ENCODE measurements at places on chromosomes 3 and 15.

DNA sequence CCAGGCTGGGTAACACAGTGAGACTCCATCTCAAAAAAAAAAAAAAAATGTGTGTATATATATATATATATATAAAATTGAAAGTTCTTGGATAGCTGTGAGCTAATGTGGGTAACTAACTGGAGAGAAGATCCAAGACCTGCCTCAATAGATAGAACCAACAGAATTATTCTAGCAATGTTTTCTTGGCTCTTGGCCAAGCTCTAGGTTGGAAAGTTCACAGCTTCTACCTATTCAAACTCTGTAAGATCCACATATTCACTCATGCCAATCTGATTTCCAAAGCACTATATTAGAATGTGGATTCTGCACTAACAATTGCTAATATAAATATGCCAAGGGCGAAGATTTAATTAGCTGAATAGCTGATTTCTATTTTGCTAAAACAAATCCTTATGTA lies 29.8 kb upstream of the CMTM6 start:
- no peak for ATAC-seq

DNA sequence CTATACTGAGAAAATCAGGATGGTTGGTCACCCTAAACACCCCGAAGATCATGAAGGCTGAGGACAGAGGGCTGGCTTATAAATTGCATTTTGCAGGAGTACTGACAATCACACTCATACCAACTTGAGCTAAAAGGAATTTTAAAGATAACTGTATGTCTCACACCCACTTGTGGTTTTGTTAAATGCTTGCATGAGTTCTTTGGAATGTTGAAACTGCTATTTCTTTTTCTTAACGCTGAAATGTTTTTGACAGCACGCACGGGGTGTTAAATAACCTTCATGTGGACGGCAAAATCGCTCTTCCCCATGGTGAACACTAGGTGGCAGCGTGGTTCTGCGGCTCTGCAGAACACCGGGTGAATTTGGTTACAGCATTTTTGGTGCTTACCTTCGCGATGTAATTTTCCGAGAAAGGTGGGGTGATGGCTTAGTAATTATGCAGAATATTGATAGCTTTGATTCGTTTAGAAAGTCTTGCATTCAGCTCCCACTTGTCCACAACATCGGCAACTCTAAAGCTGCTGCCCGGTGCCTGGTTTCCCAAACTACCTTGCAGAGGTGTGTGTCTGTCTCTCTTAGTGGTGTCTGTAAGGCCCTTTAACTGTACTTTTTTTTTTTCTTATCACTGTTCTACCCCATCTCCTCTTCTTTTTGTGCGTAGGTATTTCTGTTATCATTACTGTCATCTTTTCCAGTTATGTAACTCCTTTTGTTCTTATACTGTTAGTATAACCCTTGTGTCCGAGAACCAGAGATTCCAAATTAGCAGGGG lies 51.7 kb downstream of the ARNT2 start:
- ATAC-seq: peak; percentile 48

DNA sequence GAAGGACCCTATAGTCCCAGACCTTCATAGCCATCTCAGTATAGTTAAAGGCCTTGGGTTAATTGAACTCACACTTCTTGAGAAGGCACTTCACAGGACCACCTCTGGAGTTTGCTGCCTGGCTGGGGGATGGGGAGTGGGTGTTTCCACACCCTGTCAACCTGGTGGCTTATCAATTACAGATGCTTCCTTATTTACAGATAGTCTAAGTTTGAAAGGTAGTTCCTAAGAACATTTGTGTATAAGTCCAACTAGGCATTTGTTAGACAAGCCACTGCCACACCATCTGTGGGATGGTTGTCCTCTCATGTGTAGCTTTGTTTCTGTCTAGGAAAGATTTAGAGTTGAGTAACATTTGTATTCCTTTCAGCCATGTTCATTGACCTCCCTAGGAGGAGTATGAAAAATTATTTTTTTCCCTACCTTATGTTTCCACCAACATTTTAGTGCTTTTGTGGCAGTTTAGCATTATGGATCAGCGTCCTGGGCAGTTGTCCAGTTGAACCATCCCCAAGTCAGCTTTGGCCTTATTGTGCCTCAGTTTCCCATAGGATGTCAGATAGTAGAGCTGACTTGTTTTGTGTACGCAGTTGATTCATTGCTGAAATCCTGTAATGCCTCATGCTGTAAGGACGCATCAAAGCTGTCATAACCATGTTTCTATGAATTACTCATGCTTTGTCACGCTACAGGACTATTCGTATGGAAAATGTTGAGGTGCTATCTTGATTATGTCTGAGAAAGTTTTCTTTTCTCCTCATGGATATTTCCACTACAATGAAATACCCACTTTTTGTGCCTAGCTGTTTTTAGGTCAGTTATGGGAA lies 21.2 kb upstream of the SIAH2 start:
- ATAC-seq: no peak

DNA sequence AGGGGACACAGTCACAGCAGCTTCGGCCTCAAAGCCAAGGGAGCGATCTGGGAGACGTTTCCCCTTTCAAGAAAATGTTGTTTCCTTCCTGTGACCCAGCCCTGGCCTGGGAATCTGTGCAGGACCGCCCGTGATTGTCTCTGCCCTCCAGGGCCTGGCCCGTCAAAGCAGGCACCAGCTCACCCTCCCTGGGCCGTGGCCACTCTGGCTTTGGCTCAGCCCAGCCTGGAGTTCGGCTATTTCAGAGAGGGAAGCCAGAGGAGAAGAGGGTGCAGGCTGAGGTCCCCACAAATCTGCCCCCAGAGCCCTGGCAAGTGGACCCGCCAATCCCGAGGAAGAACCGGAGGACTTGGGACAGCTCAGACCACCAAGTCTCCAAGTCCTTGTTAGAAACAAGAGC lies 12.7 kb downstream of the GATA2 start:
- ATAC-seq: no peak

DNA sequence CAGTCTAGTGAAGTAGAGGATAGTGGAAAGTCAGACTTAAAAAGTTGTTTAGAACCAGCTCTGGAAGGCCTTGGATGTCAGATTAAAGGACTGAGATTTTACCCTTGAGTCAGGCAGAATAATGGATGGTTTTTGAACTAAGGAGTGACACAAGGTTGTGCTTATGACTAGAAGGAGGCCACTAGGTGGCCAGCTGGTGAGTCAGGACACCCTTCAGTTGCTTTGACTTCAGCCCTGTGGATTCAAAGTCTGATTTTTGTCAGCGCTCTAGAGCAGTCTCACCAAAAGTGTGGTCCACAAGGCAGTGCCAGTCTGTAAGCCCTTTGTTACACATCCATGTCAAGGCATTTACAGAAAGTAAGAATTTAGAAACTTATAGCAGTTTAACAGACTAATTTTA lies 3.8 kb upstream of the GABPB1 start:
- no peak for ATAC-seq

- ATAC-seq: peak; percentile 95
Measured at GRCh38 chr3:112925969-112926368, 48.9 kb downstream of the CD200R1 start.

GRCh38 chr15:66808181-66808824 lies 106.3 kb downstream of the SMAD6 start:
- no peak for ATAC-seq

DNA sequence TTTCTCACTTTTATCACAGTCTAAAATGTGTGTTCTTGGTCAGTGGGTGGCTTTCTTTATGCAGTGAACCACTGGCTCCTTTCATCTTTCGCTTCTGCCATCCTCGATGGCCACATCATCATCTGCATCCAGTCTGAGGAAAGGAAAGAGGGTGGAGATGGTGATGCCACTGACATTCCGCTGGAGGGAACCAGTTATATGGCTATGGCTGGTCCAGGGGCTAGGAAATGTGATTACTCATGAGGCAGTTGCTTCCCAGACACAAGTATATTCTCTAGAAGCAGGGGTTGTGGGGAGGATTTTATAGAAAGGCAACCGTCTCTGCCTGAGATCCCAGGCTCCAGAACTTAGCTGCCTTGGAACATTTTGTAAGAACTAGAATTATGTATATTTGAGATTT lies 246.7 kb upstream of the AZI2 start:
- no peak for ATAC-seq

DNA sequence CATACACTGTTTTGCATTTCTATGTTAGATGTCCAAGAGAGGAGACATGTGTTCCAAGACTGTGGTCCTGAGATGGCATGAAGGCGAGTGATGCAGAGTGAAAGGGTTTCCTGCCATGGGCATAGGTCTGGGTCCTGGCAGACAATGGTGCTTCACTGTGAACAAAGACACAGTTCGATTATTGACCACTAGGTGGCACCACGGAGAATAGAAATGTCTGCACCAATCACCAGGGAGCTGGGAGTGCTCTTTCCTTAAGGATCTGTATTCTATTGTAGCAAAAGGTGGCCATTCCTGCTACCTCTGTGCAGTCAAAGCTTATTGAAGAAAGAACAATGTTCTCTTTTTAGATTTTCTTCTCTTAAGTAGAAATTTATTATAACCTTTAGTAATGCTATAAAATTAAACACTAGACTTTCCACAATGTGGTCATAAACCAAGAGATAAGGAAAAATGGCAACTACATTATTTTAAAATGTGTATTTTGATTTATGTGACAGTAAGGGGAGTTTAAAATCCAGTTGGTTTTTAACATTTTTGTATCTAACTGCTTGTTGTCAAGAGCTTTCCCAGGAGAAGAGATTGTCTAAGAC lies 88.7 kb downstream of the GABRG3 start:
- peak; percentile 88 for ATAC-seq

DNA sequence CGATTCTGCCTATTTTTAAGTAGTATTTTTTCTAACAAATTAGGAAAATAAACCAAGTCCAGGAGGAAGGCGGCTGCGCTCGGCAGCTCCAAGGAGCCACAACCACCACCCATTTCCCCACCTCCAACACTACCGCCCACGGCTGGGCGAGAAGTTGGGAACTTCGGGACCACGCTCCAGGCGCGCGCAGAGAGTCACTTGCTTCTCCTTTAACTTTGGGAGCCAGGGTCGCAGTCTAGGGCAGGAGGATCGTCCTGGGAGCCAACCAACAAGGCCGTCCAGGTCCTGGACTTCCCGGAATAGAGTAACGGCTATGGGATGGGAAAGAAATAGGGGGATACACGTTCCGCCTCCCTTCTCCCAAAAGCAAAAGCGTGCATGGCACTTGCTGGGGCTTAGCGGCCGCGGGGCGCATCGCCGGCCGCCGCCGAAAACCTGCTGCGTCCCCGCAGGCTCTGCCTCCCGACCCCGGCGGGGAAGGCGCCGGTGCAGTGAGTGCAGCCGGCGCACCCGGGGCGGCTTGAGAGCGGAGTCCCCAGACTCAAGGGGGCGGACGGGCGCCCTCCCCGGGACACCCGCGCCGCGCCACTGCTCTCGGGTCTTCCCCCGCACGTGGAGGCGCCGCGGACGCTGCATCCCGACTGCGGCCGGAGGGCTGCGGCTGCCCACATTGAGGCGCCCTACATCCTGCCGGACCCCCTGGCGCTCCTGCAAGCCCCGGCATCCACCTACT lies 699 bp downstream of the MEGF11 start:
- ATAC-seq: peak; percentile 53

- ATAC-seq: no peak
Measured at GRCh38 chr15:40543631-40544294, 21.1 kb downstream of the CCDC32 start.

DNA sequence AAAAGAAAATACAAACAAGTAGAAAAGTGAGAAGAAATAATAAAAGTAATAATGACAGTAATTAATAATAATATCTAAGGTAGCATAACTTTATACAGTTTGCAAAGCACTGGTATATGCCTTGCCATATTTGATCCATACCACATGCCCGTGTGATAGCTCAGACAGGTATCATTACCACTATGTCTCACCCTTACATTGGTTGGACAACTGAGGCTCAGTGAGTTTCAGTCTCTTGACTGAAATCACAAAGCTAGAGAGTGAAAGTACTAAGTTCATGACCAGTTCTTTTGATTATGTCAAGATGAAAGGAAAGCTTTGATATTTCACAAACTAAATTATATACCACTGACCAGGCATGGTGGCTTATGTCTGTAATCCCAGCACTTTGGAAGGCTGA lies 408.9 kb downstream of the GAP43 start:
- ATAC-seq: no peak

DNA sequence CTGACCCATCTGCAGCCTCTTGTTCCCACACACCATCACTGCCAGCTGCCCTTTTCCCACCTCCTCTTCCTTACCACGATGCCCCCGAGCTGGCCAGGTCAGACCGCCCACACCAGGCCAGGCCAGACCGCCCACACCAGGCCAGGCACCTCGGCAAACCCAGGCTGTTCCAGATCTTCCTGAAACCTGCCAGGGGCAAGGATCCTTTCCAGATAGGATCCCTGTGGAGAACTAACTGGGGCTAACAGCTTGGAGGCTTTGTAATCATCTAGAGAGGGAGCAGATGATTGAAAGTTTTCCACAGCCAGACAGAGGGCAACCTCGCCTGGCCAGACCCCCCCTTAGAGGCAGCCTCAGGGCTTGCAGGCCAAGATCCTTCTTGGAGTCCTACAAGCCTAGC lies 287.3 kb upstream of the TLE3 start:
- ATAC-seq: no peak

GRCh38 chr15:36797128-36797527 lies 217.7 kb downstream of the CDIN1 start:
- ATAC-seq: no peak

DNA sequence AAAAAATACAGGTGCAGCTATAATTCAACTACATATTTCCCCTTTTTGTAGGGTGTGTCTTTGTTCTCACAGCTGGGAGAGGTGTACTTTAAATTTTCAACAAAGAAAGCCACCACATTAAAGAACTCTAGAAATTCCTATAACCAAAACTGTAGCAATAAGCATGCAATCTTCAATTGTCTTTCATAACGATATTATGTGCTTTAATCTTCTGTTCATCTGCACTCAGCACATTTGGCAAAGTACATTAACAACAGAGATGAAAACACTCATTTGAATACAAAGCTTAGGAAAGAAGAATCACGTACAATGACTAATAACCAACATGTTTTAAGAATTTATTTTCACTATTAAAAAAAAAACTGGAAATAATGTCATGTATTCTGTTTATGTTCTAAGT lies 1025.8 kb downstream of the ROBO1 start:
- no peak for ATAC-seq

DNA sequence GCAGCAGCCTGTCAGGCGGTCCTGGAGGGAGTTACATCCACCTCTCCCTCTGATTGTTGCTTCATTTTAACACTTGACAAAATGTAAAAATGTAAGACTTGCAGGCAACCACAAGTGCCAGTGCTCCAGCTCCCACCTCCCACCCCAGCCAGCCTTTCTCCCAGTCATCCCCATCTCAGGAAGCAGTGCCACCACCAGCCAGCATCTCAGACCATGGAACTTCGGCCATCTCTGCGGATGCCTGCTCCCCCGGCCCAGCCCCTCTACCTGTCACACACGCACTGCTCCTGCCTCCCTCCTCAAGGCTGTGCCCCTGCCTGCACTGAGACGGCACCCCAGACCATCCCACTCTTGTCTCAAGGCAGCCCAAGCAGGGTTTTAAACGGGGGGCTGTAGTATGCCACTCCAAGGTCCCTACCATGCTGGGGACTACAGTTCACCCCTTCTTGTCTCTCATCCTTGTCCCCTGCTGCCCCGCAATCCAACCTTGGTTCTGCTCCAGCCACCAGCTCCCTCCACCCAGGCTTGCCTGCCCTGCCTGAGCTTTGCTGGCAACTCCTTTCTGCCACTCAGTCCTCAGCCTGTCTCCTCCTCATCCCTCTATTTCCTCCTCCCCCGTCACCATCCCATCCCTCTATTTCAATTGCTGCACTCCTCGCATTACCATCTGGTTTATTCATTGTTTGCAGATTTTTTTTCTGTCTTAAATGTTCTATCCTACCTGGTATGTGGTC lies 85.8 kb downstream of the SNRK start:
- ATAC-seq: no peak

- no peak for ATAC-seq
Measured at GRCh38 chr15:56045068-56045748, 51.8 kb upstream of the NEDD4 start.
